Activated gamma-delta T cell treated with Interleukin-2 at 50 U/mL for 16 hours (primary cell): ENCODE measurements at places on chromosomes 16 and 17.

- no peak for DNase-seq
Measured at GRCh38 chr16:3454631-3455147, 11.2 kb downstream of the NAA60 start.

DNA sequence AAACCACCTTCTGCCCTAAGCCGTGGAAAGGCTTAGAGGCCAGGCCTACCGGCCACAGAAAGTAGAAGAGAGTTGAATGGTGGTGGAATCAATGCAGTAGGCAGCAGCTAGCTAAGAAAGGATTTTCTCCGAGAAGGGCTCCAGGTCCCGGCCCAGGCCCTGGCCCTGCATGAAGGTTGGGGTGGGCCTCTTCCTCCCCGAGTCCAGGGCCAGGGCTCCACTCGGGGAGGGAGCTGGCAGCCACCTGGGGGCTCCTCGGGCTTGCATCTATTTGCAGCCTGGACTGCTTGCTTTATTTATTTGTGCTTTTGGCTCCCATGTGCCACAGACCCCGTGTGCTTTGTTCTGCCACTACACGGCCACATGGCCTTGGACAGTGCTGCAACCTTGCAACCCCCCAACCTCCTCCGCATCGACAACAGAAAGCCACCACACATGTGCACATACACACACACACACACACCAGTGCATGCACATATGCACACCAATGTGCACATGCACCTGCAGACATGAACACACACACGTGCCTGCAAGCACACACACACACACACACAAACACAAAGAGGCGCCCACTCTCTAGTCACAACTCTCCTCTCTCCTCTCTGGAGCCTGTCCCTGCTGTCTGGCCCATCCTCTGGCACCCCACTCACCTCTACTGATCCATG is 96.4 kb upstream of the TNRC6C start:
- DNase-seq, result no peak

GRCh38 chr17:3989041-3989886 is 25.0 kb upstream of the ATP2A3 start:
- no peak for DNase-seq

DNA sequence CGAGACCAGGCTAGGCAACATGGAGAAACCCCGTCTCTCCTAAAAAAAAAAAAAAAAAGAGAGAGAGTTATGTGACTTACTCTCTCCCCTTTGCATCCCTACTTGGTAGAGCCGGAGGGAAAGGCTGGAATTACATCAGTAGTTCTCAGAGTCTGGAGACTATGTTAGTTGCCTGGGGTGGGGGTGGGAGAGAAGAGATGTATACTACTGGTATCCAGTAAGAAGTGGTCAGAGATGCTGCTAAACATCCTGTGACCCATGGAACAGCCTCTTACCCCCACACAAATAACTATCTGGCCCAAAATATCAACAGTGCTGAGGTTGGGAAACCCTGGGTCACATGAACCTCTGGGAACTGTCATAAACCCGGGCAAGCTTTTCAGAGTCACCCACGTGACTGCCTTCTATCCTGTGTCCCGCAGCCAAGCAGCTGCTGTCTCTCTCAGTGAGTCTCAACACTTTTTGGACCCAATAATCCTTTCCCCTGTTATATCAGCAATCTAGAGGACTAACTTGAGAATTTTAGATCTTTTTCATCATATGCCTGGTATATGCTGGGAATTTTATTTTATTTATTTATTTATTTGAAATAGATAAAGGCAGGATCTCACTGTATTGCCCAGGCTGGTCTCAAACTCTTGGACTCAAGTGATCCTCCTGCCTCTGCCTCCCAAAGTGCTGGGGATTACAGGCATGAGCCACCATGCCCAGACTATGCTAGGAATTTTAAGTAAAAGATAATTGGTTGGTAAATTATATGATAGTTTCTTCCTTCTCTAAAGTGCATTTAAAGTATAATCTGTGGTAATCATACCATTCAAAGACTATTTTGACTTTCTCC is 8.7 kb downstream of the EIF1 start:
- no peak for DNase-seq

GRCh38 chr16:2692948-2693651 is 10.8 kb downstream of the KCTD5 start:
- DNase-seq, result no peak

DNA sequence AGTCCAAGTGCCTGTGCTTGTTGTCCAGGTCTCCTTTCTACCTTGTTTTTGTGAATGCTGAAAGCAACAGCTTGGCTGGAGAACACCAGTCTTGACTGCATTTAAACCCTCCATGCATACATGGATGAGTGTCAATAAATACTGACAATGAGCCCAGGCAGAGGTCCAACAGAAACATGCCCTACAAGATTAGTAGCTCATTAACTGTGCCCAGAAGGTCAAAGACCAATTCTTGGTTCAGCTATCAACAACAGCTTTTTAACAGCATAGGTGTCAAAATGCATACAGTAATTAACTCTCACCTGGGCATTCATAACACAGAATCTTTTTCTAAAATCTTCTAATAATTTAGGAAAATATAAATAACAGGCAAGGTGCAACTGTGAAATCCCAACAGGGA is 63.2 kb downstream of the N4BP1 start:
- no peak for DNase-seq

DNA sequence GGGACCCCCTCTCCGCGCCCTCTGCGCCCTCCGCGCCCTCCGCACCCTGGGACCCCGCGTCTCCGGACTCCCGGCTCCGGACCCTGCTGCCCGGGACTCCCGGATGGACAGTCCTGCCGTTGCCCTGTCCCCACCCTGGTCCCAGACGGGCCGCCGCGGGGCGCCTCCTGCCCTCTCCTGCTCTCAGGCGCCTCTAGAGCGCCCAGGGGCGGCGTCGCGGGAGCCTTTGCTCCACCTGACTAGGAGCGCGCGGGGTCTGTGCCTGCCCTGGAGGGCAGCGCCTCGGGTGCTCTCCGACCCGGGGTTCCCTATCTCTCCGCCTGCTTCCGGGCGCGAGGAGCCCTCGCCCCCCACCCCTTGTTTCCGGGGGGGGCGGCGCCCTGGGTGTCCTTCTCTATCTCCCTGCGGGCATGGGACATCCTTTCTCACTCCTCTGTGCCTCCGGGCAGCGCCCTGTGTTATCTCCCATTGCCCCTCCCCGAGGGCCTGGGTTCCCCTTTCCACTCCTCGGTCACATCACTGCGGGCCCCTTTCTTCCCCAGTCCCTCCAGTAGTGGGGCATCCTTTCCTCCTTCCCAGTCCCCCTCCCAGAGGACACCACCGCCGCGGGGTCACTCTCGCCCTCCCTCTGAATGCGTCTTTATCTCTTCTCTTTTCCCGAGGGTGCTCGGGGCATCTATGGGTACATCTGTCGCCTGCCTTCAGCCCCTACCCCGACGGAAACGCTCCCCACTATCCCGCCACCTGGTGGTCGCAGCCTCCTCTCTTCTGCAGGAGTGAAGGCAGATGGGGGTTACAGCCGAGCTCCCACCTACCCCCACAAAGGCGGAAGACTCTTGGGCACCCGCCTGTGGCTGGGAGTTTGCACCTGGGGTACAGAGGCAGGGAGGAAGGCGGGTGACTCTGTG is 875 bp downstream of the PRKCB start:
- peak; percentile 66 for DNase-seq

- no peak for DNase-seq
Measured at GRCh38 chr16:35557731-35558130, 2098.3 kb downstream of the TP53TG3F start.

DNA sequence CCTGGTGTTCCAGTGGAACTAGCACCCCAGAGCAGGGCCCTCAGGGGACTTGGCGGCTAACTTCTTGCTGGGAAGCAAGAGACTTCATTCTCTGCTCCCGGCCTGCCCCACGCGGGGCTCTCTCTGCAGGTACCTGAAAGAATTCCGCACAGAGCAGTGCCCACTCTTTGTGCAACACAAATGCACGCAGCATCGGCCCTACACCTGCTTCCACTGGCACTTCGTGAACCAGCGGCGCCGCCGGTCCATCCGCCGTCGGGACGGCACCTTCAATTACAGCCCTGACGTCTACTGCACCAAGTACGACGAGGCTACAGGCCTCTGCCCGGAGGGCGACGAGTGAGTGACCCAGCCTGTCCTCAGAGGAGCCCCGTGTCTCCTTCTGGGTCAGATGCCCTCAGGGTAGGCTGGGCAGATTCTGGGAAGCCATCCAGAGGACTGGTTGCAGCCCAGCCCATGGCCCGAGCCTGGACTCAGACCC is 25.1 kb downstream of the UNK start:
- no peak for DNase-seq

- DNase-seq, result no peak
Measured at GRCh38 chr17:49528966-49529365, 33.9 kb downstream of the NGFR start.

GRCh38 chr17:75614006-75614405 is 19.2 kb upstream of the SMIM5 start:
- no peak for DNase-seq

GRCh38 chr16:80199614-80200013 is 341.2 kb upstream of the DYNLRB2 start:
- no peak for DNase-seq

- no peak for DNase-seq
Measured at GRCh38 chr17:9215465-9215864, 194.2 kb downstream of the NTN1 start.

- DNase-seq, result no peak
Measured at GRCh38 chr16:47043970-47044684, 70.7 kb upstream of the DNAJA2 start.

- no peak for DNase-seq
Measured at GRCh38 chr17:21285164-21286065, 904 bp downstream of the MAP2K3 start.

DNA sequence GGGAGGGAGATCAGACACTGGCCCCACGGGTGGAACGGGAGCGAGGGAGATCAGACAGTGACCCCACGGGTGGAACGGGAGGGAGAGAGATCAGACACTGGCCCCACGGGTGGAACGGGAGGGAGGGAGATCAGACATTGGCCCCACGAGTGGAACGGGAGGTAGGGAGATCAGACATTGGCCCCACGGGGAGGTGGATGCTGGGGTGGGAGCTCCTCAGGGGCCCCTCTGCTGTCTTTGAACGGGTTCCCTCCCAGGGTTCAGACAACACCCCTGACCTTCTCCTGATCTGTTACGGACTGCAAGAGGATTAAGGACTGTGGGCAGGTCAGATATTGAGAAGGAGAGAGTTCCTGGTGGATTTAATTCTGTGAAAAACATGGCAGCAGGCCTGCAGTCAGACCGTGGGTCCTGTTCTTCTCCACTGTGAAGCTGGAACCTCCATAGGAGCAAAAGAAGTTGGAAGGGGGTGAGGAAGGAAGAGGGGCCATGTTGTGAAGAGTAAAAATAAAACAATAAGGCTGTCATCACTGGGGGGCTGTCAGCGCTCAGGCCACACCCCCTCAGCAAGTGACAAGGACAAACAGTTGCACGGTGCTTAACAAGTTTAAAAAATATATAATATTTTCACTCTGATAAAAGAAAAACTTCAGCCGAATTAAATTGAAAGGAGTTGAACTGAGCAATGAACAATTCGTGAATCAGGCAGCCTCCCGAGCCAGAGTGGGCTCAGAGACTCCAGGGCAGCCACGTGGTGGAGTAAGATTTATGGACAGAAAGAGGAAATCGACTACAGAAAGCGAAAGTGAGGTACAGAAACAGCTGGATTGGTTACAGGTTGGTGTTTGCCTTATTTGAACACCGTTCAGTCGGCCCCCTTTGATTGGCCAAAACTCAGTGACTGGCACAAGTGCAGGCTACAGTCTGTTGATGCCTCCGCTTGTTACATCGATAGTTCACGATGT is 348.7 kb upstream of the TNRC6C start:
- peak; percentile 60 for DNase-seq

DNA sequence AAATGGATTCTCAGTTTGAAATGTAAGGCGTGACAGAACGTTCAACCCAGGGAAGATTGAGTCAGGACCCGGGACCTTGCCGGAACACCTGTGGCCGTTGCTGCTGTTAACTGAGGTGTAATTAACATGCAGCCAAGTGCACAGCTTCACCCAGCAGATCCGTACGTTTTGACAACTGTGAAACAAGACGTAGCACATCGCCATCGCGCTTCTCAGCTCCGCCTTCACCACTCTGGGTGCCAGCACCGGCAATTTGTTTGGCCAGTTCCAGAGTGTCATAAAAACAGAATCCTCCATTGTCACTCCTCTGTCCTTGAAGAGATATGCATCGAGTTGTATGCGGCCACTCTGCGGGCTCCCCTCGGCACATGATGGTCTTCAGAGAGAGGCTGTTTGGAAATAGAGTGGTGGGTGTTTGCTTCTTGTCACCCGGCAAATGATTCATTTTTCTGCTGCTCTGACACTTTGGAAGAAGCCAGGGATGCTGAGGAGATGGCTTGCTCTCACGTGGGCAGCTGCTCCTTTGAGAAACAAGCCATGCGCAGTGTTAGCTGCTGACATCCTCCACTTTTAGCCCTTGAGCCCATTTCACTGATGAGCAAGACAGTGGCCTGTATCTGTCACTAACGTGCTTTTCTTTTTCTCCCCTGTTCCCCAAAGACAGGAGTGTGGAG is 22.6 kb downstream of the NAA60 start:
- no peak for DNase-seq

DNA sequence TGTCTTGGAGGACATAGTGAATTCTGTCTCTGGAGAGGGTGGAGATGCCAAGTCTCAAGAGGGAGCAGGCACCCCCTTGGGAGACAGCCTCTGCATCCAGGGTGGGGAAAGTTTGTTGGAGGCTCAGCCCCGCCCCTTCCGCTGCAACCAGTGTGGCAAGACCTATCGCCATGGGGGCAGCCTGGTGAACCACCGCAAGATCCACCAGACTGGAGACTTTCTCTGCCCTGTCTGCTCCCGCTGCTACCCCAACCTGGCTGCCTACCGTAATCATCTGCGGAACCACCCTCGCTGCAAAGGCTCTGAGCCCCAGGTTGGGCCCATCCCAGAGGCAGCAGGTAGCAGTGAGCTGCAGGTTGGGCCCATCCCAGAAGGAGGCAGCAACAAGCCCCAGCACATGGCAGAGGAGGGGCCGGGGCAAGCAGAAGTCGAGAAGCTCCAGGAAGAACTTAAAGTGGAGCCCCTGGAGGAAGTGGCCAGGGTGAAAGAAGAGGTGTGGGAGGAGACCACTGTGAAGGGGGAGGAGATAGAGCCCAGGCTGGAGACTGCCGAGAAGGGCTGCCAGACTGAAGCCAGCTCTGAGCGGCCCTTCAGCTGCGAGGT is 5.2 kb downstream of the ZNF646 start:
- DNase-seq, result no peak

- no peak for DNase-seq
Measured at GRCh38 chr16:53511403-53512280, 8.6 kb upstream of the AKTIP start.

DNA sequence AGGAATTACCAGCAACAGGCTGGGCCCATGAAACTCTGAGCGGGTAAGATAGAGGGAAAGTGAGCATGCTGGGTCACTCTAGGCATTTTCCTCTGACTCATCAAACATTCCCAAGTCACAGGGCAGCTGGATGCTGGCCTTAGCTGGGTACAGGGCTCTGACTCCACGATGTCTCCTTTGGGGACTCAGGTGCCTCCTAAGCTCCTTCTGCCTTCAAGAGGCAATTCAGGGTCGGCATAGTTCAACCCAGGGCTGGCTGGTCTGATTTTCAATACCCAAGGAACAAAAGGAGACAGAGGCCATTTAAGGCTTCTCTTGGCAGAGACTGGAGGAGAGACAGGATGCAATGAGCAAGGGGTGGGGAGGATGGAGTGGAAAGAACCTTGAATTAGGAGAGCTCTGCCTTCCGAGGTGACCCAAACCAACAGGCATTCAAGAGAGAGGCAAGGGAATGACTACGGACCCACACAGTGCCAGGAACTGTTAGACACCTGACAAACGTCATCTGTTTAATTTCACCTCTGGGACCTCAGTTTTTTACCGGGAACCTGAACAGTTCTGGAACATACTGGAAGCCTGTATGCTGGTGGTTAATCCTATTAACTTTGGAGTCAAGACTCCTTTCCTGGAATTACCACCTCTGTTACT is 910 bp downstream of the WBP2 start:
- DNase-seq, result no peak
